Activated CD8-positive, alpha-beta memory T cell treated with anti-CD3 and anti-CD28 coated beads for 48 hours (primary cell): ENCODE measurements at places on chromosomes 16 and 17.

DNA sequence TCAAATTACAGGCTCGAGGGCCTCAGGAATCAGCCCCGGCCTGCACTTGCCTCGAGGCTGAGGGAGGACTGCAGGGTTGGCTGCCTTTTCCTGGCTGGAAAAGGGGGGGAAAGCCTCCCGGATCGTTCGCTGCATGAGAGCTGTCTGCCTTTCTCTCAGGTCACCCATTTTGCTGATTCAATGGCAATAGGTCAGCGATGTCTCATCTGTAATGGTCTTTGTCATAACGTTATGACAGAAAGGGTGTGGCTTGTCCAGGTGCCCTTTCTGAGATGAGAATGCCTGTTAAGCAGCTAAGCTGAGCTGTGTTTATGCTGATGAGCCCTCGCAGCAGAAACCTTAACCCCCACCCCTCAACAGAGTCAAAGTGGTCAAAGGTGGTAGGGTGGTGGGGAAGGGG lies 81.8 kb downstream of the AKAP1 start:
- no peak for DNase-seq

DNA sequence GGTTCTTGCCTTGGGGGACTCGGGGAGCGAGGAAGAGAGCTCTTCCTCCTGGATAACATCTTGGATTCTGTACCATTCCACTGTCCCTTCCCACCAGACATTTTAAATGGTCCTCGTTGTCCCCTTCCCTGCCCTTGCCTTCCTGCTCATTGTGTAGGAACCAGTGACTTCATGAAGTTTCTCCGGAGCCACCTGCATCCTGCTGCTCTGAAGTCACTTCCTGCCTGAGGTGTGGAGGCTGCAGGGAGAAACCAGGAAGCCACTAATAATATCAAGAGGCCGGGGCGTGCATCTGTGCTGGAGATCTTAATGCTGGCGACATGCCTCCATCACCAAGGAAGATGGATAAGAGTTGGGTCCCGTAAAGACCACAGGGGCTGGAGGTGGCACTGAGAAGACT lies 6.2 kb upstream of the SLC16A13 start:
- peak; percentile 10 for DNase-seq

DNA sequence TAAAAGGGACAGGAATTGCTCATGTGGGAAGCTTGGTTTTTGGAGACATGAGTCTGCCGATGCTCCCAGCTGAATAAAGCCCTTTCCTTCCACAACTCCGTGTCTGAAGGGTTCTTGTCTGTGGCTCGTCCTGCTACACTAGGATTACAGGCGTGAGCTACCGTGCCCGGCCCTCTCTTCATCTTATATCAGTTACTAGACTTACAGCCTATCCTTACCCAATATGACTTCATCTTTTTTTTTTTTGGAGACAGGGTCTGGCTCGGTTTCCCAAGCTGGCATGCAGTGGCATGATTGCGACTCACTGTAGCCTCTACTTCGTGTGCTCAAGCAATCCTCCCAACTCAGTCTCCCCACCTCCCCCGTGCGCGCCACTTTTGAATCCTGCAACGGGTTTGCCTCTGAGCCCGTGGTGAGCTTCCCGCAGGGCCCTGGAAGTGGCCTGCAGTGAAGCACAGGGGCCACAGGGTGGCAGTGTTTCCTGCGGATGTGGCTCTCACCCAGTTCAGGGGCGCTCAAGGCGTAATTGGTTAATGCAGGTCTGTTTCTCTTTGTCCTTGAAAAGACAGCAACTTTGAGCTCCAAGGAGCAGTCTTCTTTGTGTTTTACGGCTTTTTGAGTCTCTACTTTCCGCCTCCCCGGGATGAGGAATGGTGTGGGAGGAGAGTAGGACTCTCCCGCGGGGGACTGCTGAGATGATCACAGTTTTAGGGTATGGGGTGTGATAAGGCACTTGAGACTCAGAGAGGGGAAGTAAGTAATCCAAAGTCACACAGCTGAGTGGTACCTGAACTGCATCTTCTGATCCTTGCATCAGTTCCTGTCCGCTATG lies 22.7 kb upstream of the GPRC5B start:
- DNase-seq: peak; percentile 42

GRCh38 chr17:28889996-28890395 lies 7.5 kb downstream of the FLOT2 start:
- no peak for DNase-seq

DNA sequence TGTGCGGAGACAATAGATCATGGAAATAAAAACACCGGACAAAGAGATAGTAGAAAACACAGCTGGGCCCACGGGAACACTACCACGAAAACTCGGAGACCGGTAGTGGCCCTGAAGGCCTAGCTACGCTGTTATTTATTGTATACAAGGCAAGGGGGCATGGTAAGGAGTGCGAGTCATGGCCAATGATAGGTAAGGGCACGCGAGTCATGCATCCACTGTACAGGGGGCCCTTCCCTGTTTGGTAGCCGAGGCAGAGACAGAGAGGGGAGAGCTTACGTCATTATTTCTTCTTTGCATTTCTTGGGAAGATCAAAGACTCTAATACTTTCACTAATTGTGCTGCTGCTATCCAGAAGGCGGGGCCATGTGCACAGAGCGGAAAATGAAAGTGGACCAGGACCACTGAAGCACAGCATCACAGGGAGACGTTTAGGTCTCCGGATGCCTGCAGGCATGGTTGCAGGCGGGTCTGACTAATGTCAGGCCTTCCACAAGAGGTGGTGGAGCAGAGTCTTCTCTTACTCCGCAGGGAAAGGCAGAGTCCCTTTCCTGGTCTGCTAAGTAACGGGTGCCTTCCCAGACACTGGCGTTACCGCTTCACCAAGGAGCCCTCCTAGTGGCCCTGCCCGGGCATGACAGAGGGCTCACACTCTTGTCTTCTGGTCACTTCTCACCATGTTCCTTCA lies 74.4 kb upstream of the ARL4D start:
- no peak for DNase-seq

GRCh38 chr17:6160911-6161855 lies 91.0 kb downstream of the WSCD1 start:
- DNase-seq: no peak

DNA sequence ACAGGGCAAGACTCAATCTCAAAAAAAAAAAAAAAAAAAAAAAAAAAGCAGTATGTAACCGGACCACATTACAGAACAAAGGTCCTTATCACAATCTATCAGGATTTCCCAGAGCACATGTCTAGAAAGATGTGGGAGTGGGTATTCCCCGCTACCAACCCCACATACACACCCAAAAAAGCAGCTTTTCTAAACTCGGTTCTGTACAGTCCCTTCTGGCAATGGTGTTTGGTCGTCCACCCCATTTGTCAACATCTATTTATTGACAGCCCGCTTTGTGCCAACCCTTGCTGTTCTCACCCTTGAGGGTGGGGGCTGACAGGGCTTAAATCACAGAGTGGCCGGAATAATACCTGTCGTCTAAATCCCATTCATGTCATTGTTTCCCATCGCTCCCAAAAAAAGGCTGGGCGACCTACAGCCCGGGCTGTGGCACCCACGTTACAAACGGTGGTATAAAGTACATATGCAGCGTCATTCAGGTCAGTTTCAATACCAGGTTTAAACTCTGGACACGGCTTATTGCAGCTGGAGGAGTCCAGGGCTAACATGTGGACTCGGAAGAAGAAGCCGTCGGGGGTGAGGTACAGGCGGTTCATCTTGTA lies 3.6 kb downstream of the C17orf58 start:
- DNase-seq: no peak

- DNase-seq: no peak
Observed at GRCh38 chr17:49210158-49211029, at the start of the genes ABI3 and GNGT2. Gene ABI3 (plus strand): TSS chr17:49210707. CDS start chr17:49210725, 18 bp downstream. Gene GNGT2 (minus strand): TSS chr17:49210574. CDS start chr17:49207422, 3,152 bp downstream.

DNA sequence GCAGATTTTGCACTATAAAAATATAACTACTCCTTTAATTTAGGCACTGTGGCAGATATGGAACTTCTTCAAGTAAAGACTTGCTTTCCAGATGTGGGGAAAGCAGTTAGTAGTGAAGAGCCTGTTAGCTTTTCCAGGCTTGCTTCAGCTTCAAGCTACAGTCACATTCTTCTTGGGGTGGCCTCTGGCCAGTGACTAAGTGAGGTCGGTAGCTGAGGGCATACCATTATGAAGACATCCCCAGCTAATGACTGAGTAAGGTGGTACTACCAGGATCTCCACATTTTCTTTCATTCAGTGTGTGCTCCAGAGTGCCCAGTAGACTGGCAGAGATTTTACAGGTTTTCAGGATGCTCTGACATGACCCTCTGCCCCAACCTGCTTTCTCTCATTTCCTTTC lies 167.1 kb upstream of the KIF2B start:
- no peak for DNase-seq

GRCh38 chr16:78927766-78928165 lies 672.8 kb downstream of the MAF start:
- no peak for DNase-seq

DNA sequence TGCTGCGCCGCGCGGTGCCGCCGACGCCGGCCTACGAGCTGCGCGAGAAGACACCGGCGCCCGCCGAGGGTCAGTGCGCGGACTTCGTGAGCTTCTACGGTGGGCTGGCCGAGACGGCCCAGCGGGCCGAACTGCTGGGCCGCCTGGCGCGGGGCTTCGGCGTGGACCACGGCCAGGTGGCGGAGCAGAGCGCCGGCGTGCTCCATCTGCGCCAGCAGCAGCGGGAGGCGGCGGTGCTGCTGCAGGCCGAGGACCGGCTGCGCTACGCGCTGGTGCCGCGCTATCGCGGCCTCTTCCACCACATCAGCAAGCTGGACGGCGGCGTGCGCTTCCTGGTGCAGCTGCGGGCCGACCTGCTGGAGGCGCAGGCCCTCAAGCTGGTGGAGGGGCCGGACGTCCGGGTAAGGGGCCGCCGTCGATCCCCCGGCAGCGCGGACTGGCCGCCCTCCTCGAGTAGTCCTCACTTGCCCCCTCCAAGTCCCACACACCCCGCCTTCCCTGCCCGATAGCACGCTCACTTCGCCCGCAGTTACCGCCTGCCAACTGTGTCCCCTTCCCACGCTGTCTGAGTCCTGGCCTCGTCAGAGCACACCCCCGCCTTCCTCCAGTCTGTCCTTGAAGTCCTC lies 470 bp downstream of the MLYCD start:
- DNase-seq: no peak

GRCh38 chr17:20266806-20267458 lies 200.4 kb downstream of the LGALS9B start:
- DNase-seq: no peak

GRCh38 chr17:57440522-57441269 lies 184.4 kb downstream of the MSI2 start:
- peak; percentile 59 for DNase-seq

- no peak for DNase-seq
Observed at GRCh38 chr16:17447101-17447569, 23.6 kb downstream of the XYLT1 start.
